ENCODE measurements at places on chromosomes 16 and 17. TPM values are rescaled to one million over a fixed set of nuclear protein-coding genes. Genes with fewer than 3 reads are reported as not detected.

DNA sequence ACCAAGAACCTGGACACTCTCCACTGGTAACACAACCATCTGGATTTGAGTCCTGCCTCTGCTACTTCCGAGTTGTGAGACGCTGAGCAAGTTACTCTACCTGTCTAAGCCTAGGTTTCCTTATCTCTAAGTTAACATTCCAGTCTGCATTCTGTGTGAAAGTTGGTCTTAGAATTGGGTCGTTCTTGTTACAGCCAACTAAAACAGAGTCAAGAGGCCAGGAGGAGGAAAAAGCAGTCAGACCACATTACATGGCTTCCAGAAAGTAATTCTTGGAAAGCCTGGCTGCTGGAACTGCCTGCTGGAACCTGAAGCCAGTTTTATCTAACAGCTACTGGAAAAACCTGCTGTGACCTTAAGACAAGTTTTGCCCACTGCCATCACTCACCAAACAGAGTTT, 38.4 kb upstream of the XYLT1 start:
- DNase-seq: no peak
- no peaks in the 10 kb centered on the region for H3K27me3 ChIP-seq
- no peak overlapping the region for H3K4me3 ChIP-seq
- H3K4me1 ChIP-seq: peaks cover 34% of the 10 kb centered on the region

GRCh38 chr17:61239327-61239726, 160.3 kb upstream of the TBX2 start:
- no peaks in the 10 kb centered on the region for H3K36me3 ChIP-seq
- H3K4me3 ChIP-seq: no peak overlapping the region
- peaks cover 9% of the 10 kb centered on the region for H3K4me1 ChIP-seq
- no peak overlapping the region for H3K27ac ChIP-seq
- no peak for DNase-seq

Gene GNAO1
- total RNA-seq: under 0.01 TPM

GRCh38 chr16:12178251-12178990, 201.9 kb downstream of the SNX29 start:
- H3K4me1 ChIP-seq: peaks cover 19% of the 10 kb centered on the region
- H3K36me3 ChIP-seq: no peaks in the 10 kb centered on the region
- peak overlapping the region; percentile 46 for H3K4me3 ChIP-seq

DNA sequence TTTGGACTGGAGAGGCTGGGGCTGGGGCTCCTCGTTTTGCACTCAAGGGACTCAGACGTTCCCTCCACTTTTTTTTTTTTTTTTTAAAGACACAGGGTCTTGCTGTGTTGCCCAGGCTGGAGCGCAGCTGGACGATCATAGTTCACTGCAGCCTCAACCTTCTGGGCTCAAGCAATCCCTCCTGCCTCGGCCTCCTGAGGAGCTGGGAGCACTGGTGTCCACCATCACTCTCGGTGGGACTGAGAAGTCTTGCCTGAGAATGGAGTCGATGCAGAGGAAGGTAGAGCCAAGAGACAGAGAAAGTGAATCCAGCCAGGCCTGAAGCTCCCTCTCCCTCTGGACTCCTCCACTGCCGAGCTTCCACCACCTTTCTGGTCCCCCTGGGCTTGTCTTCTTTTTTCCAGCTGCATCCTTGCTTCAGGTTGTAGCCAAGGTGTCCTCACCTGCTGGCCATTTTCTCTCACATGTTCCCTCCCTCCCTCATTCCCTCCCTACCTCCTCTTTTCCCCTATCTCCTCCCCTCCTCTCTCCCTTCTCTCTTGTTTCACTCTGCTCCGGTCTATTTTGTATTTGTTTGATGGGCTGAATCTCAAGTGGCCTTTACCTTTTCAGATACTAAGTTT, 233.8 kb downstream of the SNX29 start:
- no peaks in the 10 kb centered on the region for H3K36me3 ChIP-seq
- H3K27me3 ChIP-seq: no peaks in the 10 kb centered on the region
- H3K4me3 ChIP-seq: no peak overlapping the region
- no peak overlapping the region for H3K27ac ChIP-seq
- DNase-seq: no peak

DNA sequence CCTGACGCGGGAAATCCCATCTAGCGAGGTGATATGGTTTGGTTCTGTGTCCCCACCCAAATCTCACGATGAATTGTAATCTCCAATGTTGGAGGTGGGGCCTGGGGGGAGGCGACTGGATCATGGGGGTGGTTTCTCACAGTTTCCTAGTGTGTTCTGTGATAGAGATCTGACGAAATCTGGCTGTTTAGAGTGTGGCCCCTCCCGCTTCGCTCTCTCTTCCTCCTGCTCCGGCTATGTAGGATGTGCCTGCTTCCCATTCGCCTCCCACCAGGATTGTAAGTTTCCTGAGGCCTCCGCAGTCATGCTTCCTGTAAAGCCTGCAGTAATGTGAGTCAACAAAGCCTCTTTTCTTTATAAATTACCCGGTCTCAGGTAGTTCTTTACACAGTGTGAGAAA, 31.6 kb downstream of the IFT140 start:
- no peaks in the 10 kb centered on the region for H3K36me3 ChIP-seq
- H3K4me3 ChIP-seq: no peak overlapping the region
- no peaks in the 10 kb centered on the region for H3K4me1 ChIP-seq

Gene NFAT5
- total RNA-seq: 16.2 TPM

Gene MLX
- 29.3 TPM for total RNA-seq
